ENCODE measurements at places on chromosomes 6 and 20.

DNA sequence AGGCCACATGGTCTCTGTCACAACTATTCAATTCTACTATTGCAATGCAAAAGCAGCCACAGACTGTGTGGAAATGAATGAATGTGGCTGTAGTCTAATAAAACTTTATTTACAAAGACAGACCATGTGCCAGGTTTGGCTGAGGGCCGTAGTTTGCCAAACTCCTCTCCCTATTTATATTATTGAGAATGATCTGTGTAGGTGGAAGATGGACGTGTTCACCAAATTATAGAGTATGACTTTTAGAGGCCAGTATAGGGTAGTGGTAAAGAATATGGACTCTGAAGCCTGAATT, 125.7 kb upstream of the MYLIP start:
- no peak for DNase-seq

GRCh38 chr6:169659820-169660610, 41.8 kb downstream of the WDR27 start:
- DNase-seq, result no peak

- DNase-seq, result no peak
Observed at GRCh38 chr20:22226849-22227700, 357.3 kb downstream of the FOXA2 start.

DNA sequence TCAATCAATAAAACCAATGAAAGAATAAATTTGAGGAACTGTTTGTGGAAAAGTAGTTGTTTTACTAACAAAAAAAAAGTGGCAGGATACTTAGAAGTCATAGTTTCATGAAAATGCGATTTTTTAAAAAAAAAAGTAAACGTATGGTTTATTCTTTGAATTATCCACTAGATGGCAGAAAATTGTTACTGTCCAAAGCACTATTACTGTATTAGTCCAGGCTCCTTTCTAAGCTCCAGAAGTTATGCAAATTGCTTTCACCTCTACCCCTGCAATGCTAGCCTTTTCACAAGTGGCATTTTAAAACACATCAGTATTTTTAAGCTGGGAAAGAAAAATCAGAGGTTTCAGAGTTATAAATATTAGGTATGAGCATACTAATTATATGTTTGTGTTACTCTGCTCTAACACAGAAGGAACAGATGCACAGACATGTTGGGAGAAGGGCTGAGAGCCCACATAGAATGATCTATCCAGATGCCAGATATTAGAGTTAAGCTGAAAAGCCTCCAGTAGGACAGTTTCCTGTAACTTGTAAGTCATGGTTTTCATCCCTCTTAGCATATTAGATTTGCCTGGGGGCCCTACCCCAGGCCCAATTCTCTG, 63.9 kb downstream of the FHL5 start:
- no peak for DNase-seq

GRCh38 chr6:138404666-138405337, 779 bp downstream of the HEBP2 start:
- no peak for DNase-seq

Measured in stimulated activated CD4-positive, alpha-beta T cell treated with anti-CD3 and anti-CD28 coated beads, TNF-alpha, amount 100 ng/mL, for 4 hours (primary cell).